ENCODE measurements at places on chromosomes 5 and 9.

DNA sequence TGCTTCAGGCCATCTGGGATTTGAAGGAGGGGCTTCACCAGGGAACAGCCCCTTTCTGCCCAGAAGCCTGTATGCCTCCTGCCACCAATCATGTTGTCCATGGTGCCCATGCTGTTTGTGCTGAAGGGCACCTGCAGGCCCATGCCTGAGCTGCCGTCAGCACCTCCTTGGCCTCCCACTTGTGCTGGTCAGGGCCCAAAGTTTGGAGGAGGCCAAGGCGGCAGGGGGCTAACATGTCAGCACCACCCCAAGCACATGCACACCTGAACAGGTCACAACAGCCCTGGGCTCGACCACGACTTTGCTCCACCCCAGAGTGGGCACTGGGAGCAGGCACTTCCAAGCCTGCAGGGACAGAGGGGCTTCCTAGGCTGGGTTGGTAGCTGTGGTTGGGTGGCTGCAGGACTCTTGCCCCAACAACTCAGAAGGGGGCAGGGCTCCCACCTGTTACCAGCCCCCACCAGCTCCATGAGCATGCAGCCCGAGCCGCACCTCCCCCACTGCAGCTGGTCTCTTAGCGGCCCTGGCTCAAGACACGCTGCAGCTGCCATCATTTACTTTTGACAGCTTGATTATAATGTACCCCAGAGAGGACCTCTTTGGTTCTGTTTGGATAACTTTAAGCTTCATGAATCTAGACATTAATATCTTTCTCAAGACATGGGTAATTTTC is 19.8 kb upstream of the NFIL3 start:
- DNase-seq: no peak

- DNase-seq: no peak
These were observed 391.2 kb downstream of the HINT1 start for GRCh38 chr5:130773813-130774212.

GRCh38 chr5:111043712-111044506 is 27.6 kb upstream of the TSLP start:
- peak; percentile 2 for DNase-seq

DNA sequence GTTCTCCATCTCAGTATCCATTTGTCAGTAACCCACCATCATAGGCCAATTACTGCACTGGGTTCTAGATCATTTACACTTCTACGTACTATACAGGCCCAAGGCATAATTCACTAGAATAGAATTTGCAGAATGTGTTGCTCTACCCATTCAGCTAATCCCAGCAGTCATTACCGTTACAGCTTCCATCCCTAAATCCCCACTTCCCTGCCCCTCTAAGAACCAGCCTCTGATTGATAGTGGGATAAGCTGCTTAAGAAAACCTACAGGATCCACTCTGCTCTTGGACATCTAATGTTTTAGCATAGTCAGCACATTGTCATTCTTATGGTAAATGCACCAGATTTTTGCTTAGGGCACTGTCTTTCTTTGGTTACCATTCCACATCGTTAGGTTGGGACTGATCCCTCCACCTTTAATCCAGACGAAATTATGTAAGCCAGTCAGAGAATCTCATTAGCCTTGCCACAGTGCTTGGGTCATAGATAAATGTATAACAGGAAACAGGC is 39.3 kb upstream of the CHD1 start:
- DNase-seq: no peak

- DNase-seq: no peak
These were observed 198.0 kb upstream of the EGFLAM start for GRCh38 chr5:38060354-38060753.

Measured in NCI-H146 (cell line).